ENCODE measurements at places on chromosomes 4 and X.

DNA sequence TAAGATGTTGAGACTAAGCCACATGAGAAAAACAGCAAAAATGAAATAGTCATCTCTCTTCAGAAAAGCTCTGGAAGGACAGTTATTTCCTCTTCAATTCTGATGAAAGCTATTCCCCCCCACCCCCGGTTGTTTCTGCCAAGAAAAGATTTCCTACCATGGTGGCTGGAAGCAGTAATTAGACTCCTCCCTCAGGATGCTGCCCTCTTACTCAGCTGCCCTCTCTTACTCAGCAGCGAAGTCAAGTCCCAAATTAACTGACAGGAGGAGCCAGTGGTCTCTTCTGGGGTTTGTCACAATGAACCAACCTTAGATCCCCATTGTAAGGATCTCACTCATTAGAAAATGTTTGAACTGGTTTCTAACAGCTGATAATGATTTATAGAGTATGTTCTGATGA is 38.0 kb downstream of the GPM6B start:
- DNase-seq, result no peak

- DNase-seq, result no peak
Measured at GRCh38 chr4:150577796-150578195, 4.2 kb upstream of the MAB21L2 start.

DNA sequence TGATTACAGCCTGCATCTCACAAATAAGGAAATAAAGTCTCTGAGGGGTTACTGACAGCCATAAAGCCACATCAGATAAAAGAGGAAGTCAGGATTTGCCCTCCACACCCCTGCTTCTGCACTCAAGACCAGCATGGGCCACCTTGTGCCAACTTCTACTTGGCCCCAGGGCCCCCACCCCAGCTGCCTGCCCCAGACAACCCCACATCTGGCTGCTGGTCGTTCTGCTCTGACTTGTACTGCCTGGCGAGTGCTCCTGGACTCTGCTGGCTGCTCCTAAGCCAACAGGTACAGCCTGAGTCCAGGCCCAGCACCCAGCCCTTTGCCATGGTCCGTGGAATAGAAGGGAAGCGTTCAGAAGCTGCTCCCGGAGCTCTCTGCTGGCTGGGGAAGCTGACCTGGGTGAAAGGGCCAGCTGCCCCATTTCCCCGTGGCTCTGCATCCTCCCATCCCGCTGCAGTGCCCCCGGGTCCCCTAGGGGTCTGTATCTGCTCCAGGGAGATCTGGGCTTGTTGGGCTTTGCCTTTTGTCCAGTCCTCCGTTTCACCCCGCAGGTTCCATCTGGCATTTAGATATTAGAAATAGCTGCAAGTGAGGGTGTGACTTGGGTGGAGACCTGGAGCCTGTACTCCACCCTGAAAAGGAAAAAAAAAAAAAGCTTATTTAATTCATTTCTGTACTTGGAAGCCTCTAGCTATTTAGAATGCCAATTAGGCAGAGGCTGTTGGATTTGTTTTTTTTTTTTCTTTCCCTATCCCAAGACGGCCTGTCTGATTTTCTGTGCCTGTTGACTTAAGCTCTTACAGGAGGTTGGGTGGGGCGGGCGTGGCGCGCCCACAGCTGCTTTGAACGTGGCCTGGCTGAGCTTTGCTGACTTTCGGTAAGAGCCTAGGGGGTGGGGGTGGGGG is 194.7 kb downstream of the PTTG2 start:
- no peak for DNase-seq

- no peak for DNase-seq
Measured at GRCh38 chr4:151797131-151797530, 36.3 kb upstream of the GATB start.

DNA sequence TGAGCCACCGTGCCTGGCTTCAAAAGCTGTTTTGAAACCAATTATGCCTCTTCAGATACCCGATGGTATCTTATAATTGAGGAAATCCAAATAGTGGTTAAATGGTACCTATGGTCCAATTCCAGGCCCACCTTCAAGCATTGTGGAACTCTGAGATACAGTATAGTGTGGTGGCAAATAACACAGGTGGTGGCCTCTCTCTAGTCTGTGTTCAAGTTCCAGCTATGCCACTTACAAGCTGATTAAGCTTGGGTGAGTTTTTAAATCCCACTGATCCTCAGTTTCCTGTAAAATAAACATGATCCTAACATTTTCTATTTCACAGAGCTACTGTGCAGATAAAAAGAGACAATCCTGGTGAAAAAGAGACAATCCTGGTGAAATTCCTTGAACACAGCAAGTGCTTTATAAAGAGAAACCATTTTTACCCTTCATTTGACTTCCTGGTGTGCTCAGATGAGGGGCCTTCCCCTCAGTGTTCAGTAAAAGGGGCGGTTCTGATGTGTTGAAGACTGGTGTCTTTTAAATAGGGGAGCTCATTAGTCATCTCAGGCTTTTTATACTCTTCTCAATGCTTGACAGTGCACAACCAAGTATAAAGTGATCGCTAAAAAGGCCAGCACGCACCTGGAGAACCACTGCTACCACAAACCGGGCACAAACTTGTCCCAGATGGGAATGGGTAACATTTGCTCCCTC is 30.8 kb upstream of the CD40LG start:
- no peak for DNase-seq

- DNase-seq, result no peak
Measured at GRCh38 chr4:92059615-92060014, 244.2 kb upstream of the GRID2 start.

- DNase-seq, result no peak
Measured at GRCh38 chrX:51737091-51737490, 6.2 kb upstream of the GSPT2 start.

DNA sequence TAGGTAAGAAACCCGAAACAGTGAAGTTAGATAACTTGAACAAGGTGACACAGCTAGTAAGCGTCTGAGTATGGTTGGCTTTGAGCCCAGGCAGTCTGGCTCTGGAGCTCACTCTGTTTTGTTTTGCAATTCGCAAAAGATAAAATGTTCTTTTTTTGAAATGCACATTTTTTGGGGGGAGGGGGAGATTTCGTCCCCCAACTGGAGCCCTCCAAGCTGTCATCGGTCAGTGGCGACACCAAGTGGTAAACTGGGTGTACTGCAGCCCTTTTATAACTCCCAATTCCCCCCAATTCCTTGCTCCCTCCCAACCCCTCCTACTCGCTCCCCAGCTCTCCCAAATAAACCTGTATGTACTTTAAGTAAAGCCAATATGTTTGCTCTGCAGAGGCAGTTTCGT is 2.8 kb upstream of the CLCN5 start:
- no peak for DNase-seq

DNA sequence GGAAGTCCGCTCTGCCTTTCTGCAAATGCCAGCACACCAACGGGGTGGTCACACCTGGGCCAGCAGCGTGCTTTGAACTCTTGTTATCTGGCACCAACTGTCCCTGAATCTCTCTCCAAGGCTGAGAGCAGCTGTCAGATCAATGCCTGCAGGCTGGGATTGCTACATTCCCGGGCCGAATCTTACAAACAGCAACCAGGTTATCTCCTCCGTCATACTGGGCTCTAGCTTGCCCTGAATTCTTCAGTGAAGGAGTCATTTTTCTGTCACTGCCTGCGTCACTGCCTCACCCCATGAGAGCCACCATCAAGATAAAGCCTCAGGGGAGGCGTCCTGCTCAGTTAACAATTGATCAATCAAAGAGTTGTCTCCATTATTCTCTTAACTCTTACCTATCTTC is 329.4 kb upstream of the PPARGC1A start:
- no peak for DNase-seq

DNA sequence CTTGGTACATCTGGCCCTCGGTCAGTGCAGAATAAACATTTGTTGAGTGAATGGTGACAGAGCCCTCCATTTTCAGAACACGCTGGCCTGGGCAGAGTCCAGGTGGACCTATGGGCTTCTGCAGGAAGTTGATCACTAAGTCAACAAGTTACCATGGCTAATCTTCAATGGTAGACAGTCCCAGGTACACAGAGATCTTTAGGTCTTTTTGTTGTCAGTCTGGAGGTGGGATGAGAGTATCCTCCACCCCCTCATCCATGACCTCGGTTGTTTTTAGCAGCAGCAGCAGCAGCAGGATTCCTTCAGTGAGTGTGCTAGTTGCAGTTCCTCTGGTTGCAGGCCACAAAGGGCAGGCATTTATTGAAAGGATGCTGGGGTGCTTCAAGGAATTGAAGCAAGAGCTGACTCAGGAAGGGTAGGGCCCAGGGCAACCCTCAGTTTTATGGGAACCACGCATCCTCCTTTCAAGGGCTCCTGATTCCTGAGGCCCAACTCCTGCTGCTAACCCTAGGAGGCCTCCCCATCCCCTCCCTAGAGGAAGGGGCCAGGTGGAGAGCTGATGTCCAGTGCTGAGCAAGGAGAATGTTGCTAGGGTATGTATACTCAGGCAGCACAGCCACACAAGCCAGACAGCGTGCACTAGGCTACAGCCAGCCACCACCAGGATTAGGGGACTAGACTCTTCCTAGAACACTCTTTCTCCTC is 1.7 kb upstream of the USP27X start:
- DNase-seq, result no peak

DNA sequence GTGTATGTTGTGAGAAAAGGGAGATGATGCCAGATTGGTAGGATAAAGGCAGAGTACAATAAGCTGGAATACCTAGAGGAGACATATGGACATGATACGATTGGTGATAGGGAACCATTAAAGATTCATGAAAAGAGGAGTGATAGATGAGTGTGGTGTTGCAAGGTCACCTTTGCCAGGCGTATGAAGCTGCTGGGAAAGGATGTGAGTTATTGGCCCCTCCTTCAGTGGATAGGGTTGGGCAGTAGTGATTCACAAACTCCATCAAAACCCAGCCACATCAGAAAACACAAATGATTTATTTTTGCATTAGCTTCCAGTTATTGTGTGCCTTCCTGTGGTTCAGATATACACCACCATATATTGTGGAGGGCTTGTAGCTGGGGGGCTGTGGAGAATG is 34.3 kb downstream of the TMEM164 start:
- no peak for DNase-seq

DNA sequence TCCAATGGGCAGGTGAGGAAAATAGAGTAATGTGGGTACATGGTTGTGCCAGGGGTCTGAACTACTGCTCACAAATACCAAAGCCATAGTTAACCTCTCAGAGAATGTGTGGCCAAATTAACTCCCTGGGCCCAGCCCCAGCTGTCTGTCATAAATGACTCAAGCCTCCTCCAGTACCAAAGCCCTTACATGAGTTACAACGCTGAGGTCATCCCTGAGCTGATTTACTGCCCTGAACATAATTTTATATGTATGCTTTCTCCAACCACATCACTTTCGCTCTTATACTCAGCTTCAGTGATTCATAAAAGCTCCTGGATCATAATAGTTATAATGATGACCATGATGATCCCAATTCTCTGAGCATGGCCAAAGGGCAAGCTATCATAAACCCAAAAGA is 283.9 kb downstream of the NKX6-1 start:
- DNase-seq, result no peak

DNA sequence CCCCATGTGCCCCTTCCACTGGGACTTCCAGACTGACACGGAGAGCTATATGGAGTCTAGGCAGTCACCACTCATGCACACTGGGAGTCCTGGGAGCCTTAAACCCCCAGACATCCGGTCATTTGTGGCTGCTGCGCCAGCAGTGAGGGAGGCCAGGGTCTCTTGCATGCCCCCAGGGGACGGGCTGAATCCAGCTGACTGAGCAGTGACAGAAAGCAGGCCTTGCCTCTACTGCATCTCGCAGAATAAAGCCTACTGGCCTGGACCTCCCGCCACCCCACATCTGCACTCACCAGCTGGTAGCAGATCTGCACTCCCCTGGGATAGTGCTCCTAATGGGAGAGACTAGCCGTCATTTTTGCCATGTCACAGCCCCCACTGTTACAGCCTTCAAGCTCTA is 1234.2 kb downstream of the FAM133A start:
- DNase-seq, result no peak

DNA sequence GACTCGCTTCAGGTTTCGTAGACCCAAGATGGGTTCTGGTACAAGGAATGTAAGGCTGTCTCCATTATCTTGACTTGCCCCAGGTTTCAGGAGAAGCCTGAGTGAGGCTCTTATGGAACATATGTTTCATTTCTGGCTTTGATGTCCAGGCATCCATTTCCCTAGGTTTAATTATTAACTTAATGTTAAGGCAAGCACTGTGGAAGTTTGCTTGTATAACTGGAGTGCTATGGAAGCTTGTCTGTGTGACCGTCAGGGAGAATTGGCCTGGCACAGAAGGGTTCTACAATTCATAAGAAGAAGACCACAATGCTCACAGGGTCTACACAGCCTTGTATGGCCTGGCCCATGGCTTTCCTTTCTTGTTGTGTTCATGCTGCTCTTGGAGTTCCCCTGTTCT is 47.2 kb upstream of the PPP1R2C start:
- DNase-seq, result no peak

GRCh38 chrX:150298841-150299551 is 64.1 kb upstream of the MAMLD1 start:
- no peak for DNase-seq

DNA sequence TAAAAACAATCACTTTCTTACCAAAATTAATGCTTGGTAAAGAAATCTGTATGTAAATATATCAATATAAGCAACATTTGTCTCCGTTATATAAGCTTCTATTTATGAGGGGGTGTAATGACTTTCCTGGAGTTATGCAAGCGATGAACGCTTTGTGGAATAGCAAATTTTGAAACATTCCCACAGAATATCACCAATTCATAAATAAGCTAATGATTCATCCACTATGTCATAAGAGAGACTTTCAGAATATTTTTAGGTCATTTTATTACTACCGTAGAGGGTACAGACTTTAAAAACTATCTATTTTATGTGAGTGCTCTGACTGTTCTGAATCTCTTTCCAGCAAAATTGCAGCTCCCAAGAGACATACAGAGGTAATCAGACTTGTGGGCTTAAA is 179.5 kb upstream of the FTHL17 start:
- DNase-seq, result no peak

- no peak for DNase-seq
Measured at GRCh38 chr4:4289597-4289940, 385 bp downstream of the LYAR start.

- DNase-seq, result no peak
Measured at GRCh38 chr4:119730671-119730950, 102.0 kb upstream of the PDE5A start.

- DNase-seq, result no peak
Measured at GRCh38 chrX:826448-826847, 195.9 kb downstream of the SHOX start.

DNA sequence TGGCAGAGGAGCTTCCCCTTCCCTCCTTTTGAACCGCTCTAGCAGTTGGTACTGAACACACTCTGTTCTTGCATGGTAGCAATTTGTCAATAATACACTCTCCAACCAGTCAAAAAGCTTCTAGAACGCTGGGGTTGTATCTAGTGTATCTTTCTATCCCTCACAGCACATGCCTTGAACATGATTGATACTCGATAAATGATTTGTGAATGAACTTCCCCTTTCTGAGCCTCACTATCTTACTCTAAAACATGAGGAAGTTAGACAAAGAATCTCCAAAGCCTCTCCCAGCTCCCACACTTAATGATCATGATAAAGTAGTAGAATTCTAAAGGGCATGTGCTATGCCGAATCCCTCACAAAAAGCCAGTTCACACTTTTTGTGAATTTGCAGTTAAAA is 64.4 kb downstream of the DLG3 start:
- DNase-seq, result no peak

- no peak for DNase-seq
Measured at GRCh38 chr4:127643791-127644190, 11.0 kb downstream of the INTU start.

Measured in left forelimb (tissue), 1 donor.